ENCODE measurements at places on chromosomes 12 and 14.

DNA sequence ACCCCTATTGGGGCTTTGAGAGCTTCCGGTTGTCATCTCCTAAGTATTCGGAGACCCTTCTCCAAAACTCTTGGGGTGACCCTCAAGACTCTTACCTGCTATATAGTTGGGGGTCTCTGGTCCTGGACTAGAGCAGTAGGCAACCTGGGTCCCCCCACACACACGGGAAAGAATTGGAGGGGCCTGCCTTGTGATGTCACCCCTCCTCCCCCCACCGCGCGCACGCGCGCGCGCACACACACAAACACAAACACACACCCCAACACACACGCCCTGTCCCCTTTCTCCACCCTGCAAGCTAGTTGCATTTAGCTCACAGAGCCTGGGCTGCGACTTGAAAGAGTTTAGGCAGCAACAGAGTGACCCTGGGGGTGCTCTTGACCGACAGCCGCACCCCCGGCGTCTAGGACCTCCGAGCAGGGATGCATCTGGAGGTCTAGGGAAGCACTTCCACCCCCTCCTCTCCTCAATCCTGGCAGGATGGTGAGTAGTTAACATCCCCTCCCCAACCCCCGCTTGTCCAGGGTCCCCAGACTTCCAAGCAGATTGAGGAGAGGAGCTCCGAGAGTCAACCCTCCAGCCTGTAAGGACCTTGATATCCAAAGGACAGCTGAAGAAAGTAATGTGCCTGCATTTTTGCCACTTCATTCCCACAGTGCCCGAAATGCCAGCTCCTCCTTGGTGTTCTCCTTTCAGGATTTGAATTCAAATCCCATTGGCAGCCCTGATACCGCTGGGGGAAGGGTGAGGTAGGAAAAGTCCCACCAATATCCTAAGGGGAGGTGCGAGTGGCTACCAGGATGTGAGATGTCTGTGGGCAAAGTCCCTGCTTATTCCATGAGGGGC, 1.4 kb upstream of the DNAJC14 start:
- DNase-seq: no peak

DNA sequence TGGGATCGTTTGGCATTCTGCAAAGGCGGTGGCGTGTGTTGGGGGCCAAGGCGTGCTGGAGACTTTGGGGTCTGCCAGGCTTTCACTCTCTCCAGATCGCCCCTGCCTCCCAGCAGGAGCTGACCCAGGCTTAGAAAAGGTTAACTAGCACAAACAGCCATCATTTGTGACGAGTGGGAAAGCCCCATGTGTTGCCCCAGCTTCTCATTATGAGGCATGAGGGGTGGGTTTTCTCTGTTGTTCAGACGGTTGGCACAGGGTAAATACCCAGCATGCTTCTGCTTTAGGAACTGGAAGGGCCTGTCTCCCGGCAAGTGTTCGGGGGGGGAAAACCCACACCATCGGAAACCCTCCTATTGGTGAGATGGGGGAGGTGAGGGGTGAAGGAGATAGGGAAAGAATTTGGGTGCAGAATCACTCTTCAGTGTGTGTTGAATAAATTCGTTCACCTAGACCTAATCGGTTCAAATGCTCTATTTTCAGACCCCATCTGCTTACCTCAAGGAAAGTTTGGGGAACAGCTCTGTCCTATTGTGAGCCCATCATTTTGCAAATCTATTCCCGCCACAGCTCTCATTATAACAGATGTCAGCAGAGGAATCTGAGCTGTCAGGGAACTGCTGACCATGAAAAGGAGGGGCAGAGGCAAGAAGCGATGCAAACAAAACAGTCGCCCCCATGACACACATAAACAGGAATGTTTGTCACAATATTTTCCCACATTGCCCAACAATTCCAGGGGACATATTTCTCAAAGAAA, 34.7 kb upstream of the C12orf42 start:
- DNase-seq: no peak

DNA sequence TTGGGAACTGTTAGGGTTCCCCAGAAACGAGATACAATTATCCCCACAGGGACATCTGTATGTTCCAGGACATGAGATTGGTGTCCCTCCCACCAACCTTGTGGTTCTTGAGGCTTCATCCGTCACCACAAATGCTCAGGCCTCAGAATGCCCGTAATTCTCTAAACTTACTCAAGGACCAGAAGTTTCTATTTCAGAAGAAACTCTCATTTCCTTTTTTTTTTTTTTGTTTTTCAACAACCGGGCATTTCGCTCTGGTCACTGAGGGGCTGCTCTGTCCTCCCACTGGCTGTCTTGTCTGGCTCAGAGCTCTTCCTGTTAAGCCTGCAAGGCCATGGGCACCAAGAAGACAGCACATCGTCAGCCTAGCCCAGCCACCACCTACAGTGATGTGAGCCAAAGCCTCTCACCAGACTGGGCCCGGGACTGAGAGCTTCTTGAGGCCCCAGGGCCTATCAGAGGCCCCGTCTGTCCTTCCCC, 36.2 kb downstream of the VDR start:
- DNase-seq: no peak

GRCh38 chr12:29133181-29133580, 15.9 kb upstream of the FAR2 start:
- DNase-seq: no peak

- DNase-seq: no peak
Measured at GRCh38 chr12:40034156-40034555, 71.7 kb downstream of the SLC2A13 start.
